ENCODE measurements at places on chromosomes 3 and 15. TPM values are rescaled to one million over a fixed set of nuclear protein-coding genes. Genes with fewer than 3 reads are reported as not detected.

Gene SLC6A1
- 0.15 TPM for total RNA-seq

Gene TMCO5A
- total RNA-seq: not detected

Gene CIB2
- 131 TPM for total RNA-seq

Gene B3GNT5
- 2.9 TPM for total RNA-seq

Gene GREM1
- total RNA-seq: not detected

Gene MYEF2
- 245 TPM for total RNA-seq

Gene CISH
- total RNA-seq: 6.0 TPM

Gene SLC27A2
- not detected for total RNA-seq

Gene GABRA5
- total RNA-seq: 1.1 TPM

Gene C15orf62
- total RNA-seq: 0.17 TPM

Gene CSPG4
- 1.1 TPM for total RNA-seq

Gene ASB14
- not detected for total RNA-seq

Gene CHAC1
- total RNA-seq: 45.6 TPM

Gene LYZL4
- not detected for total RNA-seq
